ENCODE measurements at places on chromosomes 7 and 10.

GRCh38 chr7:23742051-23742450, 32.0 kb downstream of the STK31 start:
- DNase-seq = no peak

- DNase-seq = no peak
These were observed 26.1 kb upstream of the C10orf53 start for GRCh38 chr10:49653273-49653929.

- no peak for DNase-seq
These were observed 184.1 kb downstream of the DOCK4 start for GRCh38 chr7:112022128-112022527.

DNA sequence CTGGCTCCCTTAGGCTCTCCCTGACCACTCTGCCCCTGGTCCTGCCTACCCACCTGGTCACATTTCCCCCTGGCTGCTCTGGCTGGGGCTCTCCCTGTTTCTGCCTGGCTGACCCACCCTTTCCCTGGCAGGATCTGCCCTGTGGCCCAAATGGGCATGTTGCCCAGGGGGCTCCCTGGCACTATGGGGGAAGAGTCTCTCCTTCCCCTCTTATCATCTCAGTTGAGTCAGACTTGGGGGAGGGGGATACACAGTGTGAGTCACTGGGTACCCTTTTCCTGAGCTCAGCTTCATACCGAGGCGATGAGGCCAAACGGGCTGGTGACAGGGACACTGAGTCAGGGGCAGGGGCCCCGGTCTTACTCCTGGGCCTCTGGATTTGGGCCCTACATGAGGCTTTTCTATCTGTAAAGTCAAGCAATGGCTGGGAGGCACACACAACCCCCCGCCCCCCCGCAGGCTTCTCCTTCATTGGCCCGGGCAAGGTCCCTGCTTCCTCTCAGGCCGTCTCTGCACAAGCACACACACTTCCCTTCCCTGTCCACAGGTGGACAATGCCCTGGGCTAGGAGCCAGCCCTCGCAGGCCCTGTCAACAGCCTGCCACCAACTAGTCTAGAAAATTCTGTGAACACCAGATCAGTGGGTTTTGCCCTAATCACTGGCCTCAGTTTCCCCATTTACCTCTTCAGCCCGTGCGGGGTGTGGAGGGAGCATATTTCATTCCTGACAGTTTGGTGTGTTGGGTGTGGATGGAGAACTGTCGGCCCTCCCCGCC, 627 bp upstream of the FLNC start:
- DNase-seq = no peak

DNA sequence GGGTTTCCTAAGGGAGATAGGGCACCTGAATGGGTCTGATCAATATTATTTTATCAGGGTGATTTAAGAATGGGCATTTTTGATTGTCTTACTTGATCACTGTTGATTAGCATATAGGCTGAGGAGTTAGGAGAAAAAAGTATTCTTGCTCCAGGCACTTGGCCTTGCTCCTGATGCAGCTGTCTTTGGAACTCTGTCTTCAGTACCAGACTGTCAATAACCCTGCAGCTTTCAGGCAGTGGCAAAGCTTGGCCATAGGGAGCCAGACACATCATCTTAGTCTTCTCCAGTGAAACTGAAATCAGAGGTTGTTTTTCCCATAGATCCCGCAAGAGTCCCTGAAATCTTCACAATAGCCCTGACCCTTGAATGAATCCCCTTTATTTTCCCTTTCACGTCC, 47.2 kb downstream of the EXOC4 start:
- no peak for DNase-seq

DNA sequence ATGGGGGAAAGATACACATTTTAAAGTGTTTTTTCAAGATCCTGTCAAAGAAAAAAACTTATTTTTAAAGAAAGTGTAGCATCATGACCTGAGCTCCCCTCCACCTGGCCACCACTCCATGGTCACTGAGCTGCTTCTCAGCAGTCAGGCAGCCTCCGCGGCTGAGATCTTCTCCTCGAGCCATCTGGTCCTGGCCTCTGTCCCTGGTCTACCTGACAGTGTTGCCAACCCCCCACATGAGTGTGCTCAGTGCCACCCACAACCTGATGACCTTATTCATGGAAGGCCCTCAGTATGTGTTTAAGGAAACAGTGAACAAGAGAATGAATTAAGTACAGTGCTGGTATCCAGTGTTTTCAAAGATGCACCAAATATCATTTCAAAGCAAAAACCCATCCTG, 694.5 kb upstream of the NRP1 start:
- no peak for DNase-seq

- no peak for DNase-seq
These were observed at the start of gene GRM3 for GRCh38 chr7:86643561-86644281. TSS of gene GRM3 (plus strand) at chr7:86643909. CDS start at chr7:86765146, 121,237 bp downstream.

GRCh38 chr10:69303632-69304051, 25.3 kb downstream of the HK1 start:
- DNase-seq = no peak

DNA sequence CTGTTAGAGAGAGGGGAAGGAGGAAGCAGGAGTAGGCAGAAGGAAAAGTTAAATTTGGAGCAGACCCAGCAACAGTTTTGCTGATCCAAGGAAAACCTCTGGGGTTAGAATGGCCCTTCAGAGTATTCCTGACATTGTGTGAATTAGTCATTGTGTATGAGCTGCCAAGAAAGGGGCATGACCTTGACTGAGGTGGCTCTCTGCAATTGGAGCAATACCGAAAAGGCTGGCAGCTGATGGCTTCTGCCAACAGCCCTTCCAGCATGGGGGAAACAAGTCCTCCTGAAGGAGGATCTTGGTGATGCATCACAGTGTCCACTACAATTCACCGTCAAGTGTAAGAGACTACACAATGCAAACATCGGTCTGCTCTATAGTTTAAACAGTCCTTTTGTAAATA, 20.6 kb upstream of the WASL start:
- no peak for DNase-seq

DNA sequence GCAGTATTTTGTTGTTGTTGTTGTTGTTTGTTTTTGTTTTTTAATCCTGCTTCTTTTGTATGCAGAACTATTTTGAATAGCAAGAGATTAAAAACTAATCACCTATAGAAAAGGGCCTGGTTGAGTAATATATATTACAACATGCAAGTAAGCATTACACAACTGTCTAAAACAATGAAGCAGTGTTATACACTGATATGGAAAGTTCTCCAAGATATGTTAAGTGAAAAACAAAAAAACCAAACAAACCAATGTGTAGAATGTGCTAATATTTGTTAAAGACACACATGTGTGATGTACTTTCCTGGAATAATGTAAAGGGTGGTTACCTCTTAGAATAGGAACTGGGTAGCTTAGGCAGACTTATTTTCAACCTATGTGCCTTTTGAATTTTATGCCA, 117.4 kb downstream of the ZNF365 start:
- DNase-seq = no peak

DNA sequence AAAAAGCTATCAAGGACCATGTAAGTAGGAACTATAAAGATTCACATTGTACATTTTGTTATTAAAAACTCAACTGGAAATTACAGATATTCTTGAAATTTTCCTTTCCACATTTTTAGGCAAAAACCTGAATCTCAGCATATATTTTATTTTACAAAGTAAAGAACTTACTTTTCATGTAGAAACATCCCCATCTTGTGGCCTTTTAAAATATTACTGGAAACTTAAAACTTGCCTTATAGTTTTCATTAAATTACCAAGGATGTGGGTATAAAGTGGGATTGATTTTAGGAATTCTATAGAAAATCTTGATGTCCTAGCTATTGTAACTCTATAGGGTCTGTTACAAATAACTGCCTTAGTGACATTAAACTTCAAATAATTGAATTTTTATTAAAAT, 10.6 kb downstream of the DBF4 start:
- no peak for DNase-seq

DNA sequence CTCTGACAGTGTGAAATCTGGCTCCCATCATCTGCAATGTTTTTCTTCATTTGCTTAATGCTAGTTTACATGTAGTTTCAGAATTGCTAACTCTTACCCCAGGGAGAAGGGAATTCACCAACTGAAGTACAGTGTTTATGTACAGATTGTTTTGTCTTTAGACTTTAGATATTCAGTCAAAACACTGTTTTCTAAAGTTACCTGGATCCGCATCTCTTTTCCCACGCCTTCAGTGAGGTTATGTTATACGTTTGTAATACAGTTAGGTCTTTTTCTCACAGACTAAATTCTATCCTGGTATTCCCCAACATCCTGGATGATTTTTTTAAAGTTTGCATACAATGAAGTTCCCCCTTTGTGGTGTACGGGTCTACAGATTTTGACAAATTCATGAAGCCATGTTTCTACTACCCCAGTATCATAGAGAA, 3.2 kb upstream of the LYZL1 start:
- no peak for DNase-seq

Measured in thoracic aorta (tissue), 2 donors.